ENCODE measurements at places on chromosomes 11 and 22. TPM values are rescaled to one million over a fixed set of nuclear protein-coding genes. Genes with fewer than 3 reads are reported as not detected.

DNA sequence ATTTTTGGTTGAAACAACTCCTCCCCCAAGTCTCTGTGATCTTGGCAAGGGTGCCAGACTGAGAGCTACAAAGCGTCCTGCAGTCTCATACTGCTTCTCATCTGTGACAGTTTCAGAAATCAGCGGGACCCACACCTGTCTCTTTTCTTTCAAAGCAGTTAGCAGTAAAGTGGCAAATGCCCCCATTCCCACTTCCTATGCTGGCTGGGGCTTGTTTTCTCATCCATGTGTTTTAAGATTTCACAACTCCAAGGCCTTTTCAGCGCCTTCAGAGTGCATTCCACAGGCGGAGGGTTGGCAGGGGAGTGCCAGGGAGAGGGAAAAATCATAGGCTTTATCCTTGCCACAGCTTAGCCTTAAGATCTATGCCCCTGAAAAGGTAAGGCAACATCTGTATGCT, 493.5 kb downstream of the OPCML start:
- no peak for DNase-seq

DNA sequence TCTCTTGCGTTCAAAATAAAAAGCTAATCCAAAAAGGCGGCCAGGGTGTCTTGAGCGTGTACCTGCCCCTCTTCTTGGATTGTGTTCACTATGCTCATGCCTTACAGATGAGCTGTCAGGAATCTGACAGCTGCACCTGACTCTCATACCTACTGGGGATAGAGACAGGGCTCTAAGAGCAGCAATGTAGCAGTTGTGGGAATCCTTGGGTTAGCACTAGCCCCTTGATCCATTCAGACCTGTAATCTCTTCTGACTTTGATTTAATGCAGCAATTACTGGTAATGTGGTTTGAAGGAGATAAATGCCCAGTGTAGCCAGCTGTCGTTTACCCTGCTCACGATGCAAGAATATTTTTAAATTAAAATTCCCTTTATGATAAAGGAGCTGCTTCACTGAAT, 145.8 kb downstream of the APOL5 start:
- no peak for DNase-seq

GRCh38 chr11:108025387-108026080, 16.8 kb downstream of the CUL5 start:
- DNase-seq = no peak

DNA sequence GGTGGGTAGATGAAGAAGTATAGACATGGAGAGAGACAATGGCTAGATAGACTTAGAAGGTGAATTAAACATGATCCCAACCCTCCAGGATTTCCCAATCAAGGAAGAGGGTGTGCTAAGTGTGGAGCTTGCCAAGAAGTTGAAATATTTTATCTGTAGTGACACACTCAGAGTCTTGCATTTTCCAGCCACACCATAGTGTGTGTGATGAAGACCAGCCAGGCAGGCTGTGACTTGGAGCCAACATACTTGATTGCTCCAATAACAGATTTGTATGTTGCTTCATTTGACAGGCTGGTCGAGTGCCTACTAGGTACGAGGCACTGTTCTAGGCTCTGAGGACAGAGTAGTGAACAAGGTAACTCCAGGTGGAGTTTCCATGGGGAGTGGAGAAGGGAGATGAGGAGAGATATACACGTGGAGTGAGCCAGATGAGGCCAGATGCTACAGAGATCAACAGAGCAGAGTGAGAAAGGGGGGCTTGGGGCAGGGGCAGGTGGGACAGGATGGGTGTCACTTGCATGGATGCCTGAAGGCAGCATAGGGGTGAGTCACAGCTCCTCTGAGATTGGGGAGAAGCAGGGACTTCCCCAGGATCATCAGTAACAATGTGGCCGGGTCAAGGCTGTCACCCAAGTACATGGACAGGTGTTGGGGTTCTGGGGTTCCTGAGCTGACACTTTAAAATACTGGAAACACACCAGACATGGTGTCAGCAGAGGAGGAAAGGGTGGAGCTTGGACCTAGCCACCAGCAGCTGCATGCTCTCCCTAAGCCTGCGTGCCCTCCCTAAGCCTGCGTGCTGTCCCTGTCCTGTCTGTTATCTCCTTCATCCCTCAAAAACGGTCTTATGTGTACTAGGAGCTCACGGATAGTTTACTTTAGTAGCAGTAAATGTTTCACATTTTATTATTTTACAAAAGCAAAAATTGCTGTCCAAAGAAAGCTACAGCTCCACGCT, 23.6 kb downstream of the PDGFB start:
- DNase-seq = peak; percentile 66

- no peak for DNase-seq
Measured at GRCh38 chr11:130806746-130807145, 109.5 kb downstream of the SNX19 start.

- peak; percentile 30 for DNase-seq
Measured at GRCh38 chr11:128904656-128905344, 13.6 kb downstream of the KCNJ5 start.

DNA sequence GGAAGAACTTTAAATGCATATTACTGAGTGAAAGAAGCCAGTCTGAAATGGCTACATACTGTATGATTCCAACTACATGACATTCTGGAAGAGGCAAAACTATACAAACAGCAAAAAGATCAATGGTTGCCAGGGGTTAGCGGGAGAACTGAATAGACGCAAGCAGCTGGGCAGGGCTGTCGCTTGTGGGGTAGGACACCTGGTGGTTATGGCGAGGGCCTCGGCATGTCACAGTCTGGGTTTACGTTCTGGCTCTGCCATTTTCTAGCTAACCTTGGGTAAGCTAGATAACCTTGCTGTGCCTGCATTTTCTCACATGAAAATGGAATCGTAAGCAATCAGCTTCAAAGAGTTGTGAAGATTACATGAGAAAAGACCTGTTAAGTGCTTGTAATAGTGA, 55.2 kb upstream of the SYT13 start:
- no peak for DNase-seq

The ARSA gene
- total RNA-seq = 32.7 TPM

The HBG2 gene
- total RNA-seq = not detected

Measured in mammary epithelial cell (primary cell).